ENCODE measurements at places on chromosomes 5 and 9.

- DNase-seq, result no peak
Measured at GRCh38 chr5:22431840-22432239, 421.3 kb downstream of the CDH12 start.

GRCh38 chr9:91243029-91243428, 118.7 kb downstream of the AUH start:
- peak; percentile 33 for DNase-seq

DNA sequence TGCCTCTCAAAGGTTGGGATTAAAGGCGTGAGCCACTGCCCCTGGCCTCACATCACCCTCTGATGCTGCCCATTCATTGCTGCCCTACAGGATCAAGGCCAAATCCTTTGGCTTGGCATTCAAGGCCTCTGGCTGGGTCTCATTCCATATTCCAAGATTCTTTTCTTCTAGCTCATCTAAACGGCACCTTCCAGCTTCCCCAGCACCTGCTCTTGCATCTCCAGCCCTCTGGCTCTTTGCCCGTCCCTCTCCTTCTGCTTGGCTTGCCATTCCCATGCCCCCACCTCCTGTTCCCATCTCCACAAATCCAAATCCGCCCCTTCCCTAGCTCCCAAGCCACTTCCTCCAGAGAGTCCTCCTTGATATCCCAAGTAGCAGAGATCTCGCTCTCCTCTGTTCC, 33.1 kb downstream of the CORO2A start:
- DNase-seq, result no peak

GRCh38 chr9:123365287-123365880, 9.4 kb downstream of the CRB2 start:
- DNase-seq, result no peak

DNA sequence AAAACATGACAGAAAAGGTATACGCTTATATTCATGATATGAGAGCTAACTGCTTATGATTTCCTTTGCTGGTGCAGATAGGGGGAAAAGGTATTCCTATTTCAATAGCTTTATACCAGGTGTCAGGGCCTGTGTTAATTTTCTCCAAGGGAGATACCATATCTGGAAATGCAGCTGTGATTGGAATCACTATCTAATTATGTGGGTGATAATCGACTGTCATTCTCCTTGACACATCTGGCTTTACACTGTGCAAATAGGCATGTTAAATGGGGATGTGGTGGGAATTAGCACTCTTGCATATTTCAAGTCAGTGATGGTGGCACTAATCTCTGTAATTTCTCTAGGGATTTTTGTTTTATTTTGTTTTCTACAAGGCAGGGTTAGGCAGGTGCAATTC, 611.1 kb downstream of the CDH9 start:
- DNase-seq, result no peak

DNA sequence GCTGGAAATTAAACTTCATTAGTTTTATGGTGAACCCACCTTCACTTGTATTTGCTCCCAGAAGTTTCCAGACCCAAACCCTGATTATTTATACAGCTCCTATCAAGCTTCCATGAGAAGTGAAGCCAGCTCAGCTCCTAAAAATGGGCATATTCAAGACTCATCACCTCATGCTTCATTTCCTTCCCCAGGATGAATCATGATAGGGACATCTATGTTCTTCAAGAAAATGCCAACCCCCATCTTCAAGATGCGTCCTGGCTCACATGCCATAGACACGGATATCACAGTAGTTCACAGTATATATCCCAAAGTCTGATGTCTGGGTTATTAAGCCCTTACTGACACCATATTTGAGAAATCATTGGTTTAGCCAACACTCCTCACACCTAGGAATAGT, 217.6 kb downstream of the NPR3 start:
- DNase-seq, result no peak

GRCh38 chr5:147882586-147883313, 4.2 kb downstream of the SCGB3A2 start:
- no peak for DNase-seq

- DNase-seq, result peak; percentile 47
Measured at GRCh38 chr9:95004411-95005277, 278.1 kb downstream of the AOPEP start.

DNA sequence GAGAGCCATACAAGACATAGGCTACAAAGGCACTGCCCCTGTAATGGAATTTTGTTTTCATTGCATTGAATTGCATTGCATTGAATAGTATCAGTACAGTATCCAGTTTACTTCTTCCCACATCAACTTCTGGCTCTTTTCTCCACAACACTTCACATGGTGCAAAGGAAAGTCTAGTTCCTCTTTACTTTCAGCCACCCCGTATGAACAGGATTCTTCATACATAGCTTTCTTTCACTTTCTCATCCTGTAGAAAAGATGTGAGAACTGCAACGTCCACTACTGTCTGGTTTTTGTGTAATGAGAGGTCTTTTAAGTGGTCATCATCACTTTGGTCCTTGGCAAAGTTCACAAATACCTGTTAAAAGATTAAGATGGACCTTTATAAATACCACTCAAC, 20.2 kb downstream of the NIPSNAP3B start:
- no peak for DNase-seq
